ENCODE measurements at places on chromosomes 16 and 17. TPM values are rescaled to one million over a fixed set of nuclear protein-coding genes. Genes with fewer than 3 reads are reported as not detected.

The PSMB10 gene
- total RNA-seq, result 59.0 TPM

The GPATCH8 gene
- 17.9 TPM for total RNA-seq

The JPH3 gene
- total RNA-seq, result 0.08 TPM

The KRT23 gene
- not detected for total RNA-seq

The PIGS gene
- 33.4 TPM for total RNA-seq

The FZD2 gene
- total RNA-seq, result 2.6 TPM

The LITAFD gene
- not detected for total RNA-seq

The TNFRSF13B gene
- not detected for total RNA-seq

Data from Right ventricle myocardium superior (tissue), 1 donor.